ENCODE measurements at places on chromosomes 11 and 22.

DNA sequence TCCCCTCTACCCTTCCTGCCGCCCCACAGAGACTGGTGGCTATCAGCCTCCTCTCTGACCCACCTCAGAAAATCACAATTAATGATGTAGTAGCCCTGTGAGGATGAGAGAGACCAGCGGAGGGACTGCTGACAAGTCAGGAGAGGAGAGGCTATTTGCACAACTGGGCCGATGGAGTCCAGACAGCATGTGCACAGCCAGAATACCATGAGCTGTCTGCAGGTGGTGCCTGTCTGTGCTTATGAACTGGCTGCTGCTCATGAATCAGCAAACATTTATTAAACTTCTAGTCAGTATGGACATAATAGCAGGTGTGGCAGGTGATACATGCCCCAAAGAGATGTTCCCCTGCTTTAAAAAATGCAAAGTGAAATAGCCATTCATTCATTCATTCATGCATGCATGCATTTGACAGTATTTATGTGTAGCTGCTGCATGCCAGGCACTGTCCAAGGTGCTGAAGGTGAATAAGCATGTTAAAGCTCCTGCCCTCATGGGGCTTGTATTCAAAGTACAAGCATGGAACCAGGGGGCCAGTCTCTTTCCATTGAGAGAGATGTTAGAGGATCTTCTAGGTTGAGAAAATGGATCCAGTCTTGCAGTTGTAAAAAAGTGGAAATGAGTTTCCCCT is 141.3 kb downstream of the GRIK4 start:
- no peak for DNase-seq

- DNase-seq = peak; percentile 91
Measured at GRCh38 chr22:20116376-20116950, 559 bp downstream of the RANBP1 start.

- DNase-seq = no peak
Measured at GRCh38 chr22:28570696-28571373, 108.8 kb downstream of the TTC28 start.

GRCh38 chr22:20777420-20778177 is 3.7 kb downstream of the SERPIND1 start:
- DNase-seq = no peak

- no peak for DNase-seq
Measured at GRCh38 chr22:30566125-30566524, 8.3 kb downstream of the GAL3ST1 start.

DNA sequence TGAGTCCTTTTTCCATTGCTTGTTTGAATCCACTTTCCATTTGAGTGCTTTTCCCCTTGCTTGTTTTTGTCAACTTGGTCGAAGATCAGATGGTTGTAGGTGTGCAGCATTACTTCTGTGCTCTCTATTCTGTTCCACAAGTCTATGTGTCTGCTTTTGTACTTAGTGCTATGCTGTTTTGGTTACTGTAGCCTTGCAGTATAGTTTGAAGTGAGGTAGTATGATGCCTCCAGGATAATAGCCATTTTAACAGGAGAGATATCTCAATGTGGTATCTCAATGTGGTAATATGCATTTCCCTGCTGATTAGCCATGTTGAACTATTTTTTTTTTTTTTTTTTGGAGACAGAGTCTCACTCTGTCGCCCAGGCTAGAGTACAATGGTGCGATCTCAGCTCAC is 16.7 kb downstream of the ACRV1 start:
- DNase-seq = no peak
